ENCODE measurements at places on chromosomes 12 and 14. TPM values are rescaled to one million over a fixed set of nuclear protein-coding genes. Genes with fewer than 3 reads are reported as not detected.

CLEC2A gene
- not detected for total RNA-seq

- DNase-seq = no peak
These were observed 95.3 kb downstream of the DAD1 start for GRCh38 chr14:22493753-22494152.

KLRC3 gene
- total RNA-seq = 0.14 TPM

DNA sequence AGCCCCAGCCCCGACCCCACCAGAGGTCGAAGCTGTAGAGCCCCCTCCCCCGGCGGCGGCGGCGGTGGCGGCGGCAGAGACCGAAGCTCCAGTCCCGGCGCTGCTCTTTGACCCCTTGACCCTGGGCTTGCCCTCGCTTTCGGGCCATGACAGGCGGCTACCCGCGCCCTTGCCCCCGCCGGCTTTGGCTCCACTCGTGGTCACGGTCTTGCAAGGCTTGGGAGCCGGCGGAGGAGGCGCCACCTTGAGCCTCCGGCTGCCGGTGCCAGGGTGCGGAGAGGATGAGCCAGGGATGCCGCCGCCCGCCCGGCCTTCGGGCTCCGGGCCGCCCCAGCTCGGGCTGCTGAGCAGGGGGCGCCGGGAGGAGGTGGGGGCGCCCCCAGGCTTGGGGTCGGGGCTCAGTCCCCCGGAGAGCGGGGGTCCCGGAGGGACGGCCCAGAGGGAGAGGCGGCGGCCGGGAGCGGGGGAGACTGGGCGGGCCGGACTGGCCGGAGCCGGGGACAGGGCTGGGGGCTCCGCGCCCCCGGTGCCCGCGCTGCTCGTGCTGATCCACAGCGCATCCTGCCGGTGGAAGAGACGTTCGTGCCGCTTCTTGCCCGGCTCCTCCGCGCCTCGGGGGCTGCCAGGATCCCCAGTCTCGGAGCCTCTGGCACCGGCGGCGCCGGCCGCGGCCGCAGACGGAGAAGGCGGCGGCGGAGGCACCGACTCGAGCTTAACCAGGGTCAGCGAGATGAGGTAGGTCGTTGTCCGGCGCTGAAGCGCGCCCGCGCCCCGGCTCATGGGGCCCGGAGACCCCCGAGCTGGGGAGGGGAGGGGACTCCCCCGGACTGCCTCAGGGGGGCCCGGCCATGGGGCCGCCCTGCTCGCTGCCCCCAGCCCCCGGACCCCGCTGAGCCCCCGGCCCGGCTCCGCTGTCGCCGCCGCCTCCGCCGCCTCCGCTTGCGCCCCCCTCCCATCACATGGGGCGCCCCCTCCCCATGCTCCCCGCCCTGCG is 778 bp downstream of the AGAP2 start:
- DNase-seq = no peak

GRCh38 chr14:97456958-97457357 is 659.8 kb downstream of the VRK1 start:
- DNase-seq = no peak

DNA sequence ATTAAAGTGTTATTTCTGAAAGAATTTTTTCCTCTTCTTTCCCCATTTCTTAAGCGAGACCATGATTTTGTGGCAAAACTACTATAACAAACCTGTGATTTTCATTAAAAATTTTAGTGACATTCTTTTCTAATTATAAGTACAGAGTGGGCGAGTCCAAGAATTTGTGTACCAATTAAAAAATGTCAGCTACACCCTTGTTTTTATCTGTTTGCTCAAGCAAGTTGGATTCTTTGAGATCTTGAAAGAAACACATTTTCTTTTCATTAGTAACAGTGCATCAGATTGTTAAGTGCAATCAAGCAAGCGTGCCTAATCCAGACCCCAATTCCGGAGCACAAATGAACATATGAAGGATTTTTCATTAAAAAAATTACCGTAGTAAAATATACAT is 338.8 kb upstream of the DDHD1 start:
- no peak for DNase-seq

Measured in liver (tissue), 10 donors.